ENCODE measurements at places on chromosomes 4 and X.
A peak's percentile ranks its signal among the peaks of the same experiment; 100 is the strongest.

GRCh38 chrX:43958529-43958928, 14.7 kb downstream of the NDP start:
- peak; percentile 72 for DNase-seq

DNA sequence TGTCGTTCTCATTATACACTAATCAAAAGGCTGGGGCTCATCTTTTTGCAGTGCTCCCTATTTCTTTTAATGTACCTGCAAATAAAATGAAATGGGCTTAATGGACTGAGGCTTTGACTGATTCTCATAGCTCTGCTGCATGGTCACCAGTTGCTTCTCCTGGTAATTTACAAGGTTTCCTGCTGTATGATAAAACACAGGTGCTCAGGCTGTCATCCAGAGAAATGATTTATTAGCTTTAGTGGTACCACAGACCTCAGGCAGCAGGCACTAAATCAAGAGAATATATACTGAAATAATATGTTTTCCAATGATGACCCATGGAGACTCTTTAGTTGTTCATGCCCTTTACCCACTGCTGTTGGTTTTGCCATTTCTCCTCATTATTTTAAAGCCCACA, 137.7 kb downstream of the C4orf33 start:
- DNase-seq, result no peak

DNA sequence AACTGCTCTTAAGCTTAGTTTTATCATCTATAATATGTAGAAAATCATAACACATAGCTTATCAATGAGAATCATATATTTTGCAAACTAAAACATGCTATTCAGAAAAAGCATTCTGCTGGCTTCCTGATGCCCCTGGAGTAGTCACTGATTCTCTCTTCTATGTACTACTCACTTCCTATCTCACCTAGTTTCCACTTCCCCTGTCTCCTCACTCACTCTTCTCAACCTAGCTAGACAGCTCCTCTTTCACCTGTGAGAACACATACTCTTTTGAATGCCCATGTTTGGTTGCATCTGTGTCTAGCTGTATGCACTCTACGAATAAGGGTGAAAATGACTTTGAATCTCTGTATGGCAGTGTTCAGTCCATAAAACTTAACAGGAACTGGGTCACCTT, 9.3 kb downstream of the TMEM144 start:
- no peak for DNase-seq

GRCh38 chrX:31036895-31037294, 34.9 kb downstream of the FTHL17 start:
- DNase-seq, result peak; percentile 17

- DNase-seq, result no peak
Measured at GRCh38 chr4:142713282-142714030, 132.6 kb downstream of the INPP4B start.

GRCh38 chrX:131277543-131278136, 11.5 kb downstream of the IGSF1 start:
- no peak for DNase-seq

DNA sequence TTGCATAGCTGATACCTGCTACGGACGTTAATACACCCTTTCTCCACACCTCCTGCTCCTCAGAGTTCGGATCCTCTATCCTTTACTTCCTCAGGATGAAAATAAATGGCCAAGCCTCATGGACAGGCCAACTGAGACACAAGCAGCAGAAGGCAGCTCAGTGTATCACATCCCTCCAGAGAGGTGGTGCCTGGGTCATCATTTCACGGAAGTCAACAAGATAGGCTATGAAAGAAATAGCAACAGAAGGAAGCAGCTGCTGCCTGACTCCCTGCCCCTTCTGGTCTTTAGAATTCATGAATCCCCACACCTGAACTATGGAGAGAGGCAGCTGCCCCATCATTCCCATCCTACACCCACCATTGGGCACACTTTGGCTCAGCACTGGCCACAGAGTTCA, 267.1 kb upstream of the ETNPPL start:
- DNase-seq, result no peak

DNA sequence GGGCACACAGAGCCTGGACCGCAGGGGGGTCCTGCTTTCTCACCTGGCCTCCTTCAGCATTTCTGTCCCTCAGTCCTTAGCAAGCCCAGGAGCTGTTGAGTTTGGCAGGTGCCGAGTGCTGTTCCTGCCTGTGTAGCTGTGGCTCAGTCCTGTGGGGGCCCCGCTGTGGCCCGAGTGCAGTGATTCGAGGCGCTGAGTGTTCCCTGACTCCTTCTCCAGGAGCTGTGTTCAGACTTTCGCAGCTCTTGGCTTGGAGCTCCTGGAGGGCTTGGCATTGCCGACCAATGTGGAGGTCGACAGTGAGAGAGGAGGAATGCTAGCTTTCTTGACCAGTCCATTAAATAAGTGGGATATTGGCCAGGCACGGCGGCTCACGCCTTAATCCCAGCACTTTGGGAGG, 50.1 kb upstream of the MSANTD1 start:
- DNase-seq, result no peak

GRCh38 chrX:133412665-133413064, 2.6 kb downstream of the GPC4 start:
- DNase-seq, result no peak

DNA sequence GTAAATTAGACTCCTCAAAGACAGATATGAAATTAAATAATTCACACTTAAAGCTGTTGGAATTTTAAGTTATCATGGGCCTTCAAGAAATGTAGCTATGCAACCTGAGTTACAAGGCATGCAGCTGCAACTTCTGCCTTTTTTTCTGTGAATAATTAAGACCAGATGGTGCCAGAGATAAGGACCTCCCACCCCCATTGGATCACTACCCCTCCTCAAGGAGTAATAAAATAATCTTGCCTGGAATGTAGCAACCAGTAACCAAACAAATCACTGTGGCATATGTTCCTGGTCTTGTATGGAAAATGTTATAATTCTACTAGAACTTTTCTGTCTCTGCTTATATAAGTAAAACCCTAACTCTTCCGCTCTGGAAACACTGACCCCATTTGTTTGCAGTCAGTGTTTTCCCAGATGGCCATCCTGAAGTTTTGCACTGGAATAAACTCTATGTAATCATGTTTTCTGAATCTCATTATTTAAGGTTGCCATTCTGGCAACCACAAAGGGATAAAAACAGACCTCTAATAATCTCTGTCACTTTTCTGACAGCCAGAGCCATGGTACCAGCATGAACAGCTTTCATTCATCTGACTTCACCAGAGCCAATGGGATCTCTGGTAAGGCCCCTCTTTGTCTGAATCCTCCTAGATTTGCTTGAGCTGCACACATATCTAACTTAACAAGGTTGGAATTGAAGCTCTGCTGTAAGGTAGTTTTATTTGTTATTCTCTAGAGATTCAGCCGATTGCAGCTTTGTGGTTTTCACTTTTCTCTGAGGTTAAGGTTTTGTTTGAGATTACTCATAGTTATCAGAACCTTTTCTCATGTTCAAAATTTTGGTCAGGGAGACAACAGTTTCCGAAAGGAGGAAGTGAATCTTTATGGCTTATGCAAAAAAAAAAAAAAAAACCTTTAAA, 274.6 kb downstream of the NAF1 start:
- DNase-seq, result no peak

GRCh38 chr4:102868153-102868780, 525 bp upstream of the CISD2 start:
- DNase-seq, result no peak

DNA sequence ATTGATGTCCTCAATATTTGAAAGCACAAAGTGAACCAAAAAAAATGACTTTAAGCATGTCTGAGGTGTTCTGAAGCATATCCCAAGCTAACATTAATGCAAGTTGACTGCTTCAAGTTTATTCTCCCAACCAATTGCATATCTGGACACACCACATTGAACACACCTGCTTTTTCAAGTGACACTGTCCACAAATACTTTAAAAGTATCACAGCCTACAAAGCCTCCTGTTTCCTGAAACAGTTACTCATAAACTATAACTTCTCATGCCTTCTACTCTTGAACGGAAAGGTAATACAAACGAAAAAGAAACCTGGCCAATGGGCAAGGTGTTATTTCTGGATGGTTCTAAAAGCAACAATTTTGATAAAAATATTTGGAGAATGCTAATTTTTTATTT, 1.1 kb downstream of the CDKL2 start:
- peak; percentile 19 for DNase-seq

GRCh38 chrX:57103489-57103888, 17.9 kb downstream of the SPIN2B start:
- no peak for DNase-seq

GRCh38 chr4:145740806-145741205, 60.9 kb downstream of the C4orf51 start:
- no peak for DNase-seq

GRCh38 chrX:107741404-107741790, 34.2 kb downstream of the TSC22D3 start:
- no peak for DNase-seq

- DNase-seq, result no peak
Measured at GRCh38 chr4:34731070-34731469, 1513.2 kb downstream of the ARAP2 start.

GRCh38 chr4:128454881-128455280, 167.3 kb upstream of the PGRMC2 start:
- DNase-seq, result peak; percentile 16

DNA sequence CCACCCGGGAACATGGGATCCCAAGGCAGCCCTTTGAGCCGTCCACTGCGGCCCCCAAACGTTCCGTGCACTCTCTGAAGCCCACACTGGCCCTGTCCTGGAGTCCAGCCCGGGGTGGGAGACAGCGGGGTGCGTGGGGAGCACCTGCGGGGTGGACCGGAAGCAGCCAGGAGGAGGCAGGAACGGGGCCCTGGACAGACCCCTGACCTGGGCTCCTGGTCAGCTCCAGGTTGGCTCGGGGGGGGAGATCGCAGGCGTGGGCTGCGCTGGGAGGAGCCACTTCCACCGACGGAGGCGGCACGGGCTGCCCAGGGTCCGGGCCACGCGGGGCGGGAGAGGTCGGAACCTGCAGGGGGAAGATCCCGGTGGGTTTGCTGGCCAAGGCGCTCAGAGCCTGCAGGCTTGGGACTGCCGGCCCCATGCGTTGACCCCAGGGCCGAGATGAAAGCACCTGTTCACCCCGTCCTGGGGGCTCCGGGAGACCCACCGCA, 5.7 kb upstream of the PLCXD1 start:
- DNase-seq, result no peak

GRCh38 chrX:40100537-40101429, 3.0 kb upstream of the BCOR start:
- DNase-seq, result no peak

DNA sequence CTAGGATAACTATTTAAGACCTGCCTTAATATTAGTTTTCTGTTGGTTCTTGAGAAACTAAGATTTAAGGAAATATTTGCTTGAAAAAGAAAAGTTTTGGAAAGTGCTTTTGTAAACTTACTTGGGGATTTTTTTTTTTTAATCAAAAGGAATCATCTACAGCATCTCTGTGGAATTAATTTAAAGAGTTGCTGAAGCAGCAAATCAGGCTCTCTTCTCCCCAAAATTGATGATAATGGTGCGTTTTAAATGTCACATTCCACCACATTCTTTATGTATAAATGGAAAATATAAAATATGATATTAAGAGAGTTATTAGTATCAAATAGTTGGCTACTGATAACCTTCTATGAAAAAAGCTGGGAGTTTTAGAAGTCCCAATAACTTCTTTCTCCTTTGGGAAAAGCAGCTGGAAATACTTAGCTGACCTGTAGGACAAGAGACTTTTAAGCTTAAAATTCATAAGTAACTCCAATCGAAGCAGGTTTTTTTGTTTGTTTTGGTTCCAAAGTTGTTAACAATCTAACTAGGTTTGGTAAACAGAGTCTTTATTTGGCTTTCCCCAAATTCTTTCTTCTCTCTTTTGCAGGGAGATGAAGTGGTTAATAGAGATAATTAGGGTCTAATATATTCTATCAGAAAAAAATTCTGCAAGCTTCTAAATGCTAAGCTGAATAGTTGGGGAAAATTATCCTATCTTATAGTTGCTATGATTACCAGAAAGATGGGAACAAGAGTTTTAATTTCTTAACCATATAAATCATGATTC, 4.4 kb downstream of the KLF3 start:
- DNase-seq, result no peak

- DNase-seq, result no peak
Measured at GRCh38 chr4:133801883-133802282, 399.7 kb downstream of the PABPC4L start.

DNA sequence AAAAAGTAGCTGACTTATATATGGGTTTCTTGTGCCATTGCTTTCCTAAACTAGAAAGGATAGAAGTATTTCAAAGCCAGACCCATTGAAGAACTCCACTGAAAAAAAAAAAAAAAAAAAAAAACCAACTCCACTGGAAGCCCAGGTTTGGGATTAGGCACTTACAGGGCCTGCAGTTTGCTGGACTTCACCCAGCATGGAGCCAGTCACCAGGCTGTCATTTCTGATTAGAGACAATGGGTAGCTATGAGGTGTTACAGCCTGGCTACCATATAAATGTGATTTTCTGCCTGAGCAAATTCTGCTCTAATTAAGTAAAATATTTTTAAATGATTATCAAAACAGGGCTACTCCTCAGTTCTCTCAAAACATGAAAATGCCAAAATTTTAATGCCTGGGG, 49.5 kb downstream of the HS6ST2 start:
- DNase-seq, result no peak

- DNase-seq, result no peak
Measured at GRCh38 chr4:92519727-92520126, 216.0 kb downstream of the GRID2 start.

- DNase-seq, result no peak
Measured at GRCh38 chrX:134957836-134958235, 33.0 kb upstream of the SMIM10 start.

GRCh38 chr4:188008377-188008776, 12.8 kb downstream of the ZFP42 start:
- no peak for DNase-seq

DNA sequence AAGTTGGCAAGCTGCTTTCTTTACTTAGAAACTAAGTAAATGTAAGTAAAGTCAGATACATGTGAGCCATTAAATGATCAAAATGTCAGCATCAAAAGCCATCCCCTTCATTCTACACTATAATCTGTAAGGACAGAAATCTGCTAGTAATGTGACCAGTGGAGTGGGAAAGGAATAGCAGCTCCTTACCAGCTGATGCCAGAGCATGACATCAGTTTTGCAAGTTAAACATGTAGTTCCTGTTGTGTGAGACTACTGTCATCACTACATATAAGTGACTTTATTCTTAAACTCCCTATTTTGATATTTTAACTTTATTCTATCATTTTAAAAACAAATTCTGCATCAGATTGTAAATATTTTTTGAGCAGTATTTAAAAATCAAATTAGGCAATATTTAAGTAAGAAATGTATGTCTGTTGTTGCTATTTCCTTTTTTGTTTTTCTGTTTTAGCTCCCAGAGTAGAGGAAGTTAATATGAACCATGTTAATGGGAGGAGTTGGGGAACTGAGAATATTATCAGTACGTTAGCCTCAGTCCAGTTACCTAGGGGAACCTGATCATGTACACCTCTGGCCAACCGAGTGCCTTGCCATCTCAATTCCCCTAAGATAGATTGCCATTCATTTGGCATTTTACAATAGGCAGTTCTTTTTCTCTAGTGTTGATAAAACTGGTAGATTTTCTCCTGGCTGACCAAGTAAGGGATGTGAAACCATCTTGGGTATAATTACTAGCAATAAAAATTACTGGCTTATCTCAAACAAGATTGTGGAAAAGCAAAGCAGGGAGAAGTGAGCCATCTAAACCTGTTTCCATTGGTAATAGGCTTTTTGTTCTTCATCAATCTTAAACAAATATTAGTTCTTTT, 34.7 kb downstream of the CCNI start:
- no peak for DNase-seq

GRCh38 chr4:119299741-119300100, 22.2 kb downstream of the FABP2 start:
- no peak for DNase-seq

GRCh38 chrX:150366951-150367545, 3.9 kb downstream of the MAMLD1 start:
- DNase-seq, result no peak
